ENCODE measurements at places on chromosomes 11 and 22.
A peak's percentile ranks its signal among the peaks of the same experiment; 100 is the strongest.

- no peak for DNase-seq
Observed at GRCh38 chr22:23042179-23042578, 28.1 kb upstream of the GNAZ start.

DNA sequence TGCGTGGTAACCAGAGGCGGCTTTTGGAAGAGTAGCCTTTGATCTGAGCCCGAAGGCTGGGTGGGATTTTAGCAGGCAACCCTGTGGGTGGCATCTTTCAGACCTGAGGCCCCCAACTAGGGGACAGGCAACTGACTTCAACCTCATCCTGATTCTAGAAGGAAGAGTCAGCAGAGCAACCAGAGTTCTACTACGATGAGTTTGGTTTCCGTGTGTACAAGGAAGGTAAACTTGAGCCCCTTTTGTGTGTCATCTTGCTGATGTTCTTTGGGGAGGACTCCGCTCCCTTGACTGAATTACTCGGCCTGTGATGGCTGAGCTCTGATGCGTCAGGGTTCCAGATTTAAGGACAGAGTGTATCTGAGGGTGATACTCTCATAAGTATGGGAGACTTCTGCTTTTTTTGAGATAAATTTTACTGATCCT lies 31.6 kb downstream of the SGSM3 start:
- no peak for DNase-seq

DNA sequence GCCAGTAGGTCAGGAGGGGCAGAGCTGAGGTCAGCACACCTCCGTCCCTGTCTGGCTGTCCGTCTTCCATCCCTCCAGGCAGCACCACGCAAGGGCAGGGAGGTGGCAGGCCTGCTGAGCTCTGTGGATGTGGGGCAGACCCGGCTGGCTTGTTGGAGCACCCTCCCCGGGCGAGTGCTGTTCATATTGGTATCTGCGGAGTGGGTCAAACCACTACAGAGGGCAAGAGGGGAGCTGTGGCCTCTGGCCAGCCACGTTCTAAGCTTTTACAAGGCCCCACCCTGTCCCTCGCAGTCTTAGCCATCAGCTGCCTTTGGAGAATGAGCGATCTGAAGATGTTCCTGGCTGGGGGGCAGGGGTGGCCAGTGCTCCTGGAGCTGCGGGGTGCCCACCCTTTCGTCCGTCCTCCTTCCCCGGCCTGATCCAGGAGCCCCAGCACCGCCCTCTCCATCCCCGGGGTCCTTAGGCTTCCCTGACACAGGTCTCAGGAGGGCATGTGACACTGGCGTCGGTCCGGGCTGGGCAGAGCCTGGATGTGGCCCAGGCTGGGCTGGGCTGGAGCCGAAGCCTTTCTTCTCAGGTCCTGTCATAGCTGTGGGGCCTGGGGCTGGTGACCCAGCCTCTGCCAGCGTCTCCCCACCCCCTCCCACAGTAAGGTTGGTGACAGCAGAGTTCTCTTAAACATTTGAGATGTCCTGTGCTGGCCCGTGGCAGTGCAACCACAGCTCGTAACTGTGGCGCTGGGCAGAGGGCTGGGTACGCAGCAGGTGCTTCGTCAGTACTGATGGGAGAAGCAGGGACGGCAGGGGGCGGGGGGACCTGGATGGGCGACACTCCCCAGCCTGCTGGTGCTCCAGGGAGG lies 31.7 kb upstream of the GRAMD4 start:
- DNase-seq = no peak

GRCh38 chr11:47615249-47615648 lies 21.0 kb upstream of the C1QTNF4 start:
- no peak for DNase-seq

DNA sequence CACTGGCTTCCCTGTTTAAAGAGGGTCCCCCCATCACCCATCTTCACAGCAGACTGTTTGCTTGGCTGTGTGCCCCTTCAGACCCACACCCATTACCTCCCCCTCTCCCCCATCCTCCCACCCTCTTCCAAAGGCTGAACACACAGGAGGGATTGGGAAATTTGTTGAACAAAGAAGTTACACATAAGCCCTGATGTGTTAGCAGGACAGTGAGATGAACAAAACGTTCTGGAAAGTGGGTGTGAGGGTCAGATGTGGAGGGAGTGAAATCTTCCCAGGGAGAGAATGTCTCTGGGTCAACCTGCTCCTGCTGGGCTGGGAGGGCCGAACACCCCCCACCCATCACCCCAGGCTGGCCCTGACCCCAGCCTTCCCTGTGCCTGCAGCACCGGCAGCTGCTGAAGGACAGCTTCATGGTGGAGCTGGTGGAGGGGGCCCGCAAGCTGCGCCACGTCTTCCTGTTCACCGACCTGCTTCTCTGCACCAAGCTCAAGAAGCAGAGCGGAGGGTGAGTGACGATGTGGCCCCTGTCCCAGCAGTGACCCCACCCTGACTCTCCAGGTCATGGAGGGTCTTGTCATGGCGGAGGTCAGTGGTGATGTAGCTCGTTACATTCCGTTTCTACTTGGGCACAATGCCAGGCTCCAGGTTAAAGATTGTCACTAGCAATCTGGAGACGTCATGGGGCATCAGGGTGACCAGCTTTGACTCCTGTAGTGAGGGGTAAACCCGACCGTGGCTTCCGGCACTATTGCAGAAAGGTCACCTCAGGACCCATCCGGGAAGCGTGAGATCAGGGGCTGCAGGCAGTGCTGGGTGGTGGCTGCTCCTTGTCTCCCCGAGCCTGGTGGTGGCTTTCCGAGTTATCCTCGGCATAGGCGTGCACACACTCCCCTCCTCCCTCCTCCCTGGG lies 103.5 kb downstream of the BCR start:
- DNase-seq = no peak

DNA sequence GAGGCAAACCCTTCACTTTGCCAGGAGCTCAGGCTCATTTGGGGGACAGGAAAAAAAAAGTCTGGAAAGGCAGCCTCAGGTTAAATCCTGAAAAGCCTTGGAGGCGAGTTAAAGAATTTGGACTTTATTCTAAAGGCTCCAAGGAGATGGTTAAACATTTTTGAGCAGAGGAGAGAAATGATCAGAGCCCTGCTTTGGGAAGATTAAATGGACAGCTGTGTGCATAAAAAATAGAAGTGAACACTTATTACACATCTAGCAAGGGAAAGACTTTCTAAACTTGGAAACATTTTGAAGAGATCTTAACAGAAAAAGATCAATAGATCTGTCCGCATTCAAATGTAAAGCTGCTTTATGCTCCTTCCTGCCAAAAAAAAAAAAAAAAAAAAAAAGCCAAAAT lies 8.4 kb upstream of the RAB3IL1 start:
- DNase-seq = no peak

DNA sequence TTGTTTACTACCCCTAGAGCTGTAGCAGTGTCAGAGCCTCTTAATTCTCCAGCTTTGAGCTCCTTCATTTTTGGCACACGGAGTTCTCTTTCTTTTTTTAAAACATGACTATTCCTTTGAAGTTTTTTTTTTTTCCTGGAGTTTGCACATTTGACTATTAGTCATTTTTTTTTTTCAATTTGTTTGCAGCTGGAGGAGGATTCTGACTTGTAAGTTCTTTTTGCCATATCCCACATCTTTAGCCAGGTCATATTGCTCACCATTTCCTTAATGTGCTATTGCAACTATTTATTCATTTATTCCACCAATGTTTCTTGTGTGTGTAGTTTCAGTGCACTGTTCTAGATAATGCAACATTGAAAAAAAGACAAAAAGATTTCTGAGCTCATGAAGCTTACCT lies 166.3 kb upstream of the ARHGAP20 start:
- DNase-seq = peak; percentile 36

DNA sequence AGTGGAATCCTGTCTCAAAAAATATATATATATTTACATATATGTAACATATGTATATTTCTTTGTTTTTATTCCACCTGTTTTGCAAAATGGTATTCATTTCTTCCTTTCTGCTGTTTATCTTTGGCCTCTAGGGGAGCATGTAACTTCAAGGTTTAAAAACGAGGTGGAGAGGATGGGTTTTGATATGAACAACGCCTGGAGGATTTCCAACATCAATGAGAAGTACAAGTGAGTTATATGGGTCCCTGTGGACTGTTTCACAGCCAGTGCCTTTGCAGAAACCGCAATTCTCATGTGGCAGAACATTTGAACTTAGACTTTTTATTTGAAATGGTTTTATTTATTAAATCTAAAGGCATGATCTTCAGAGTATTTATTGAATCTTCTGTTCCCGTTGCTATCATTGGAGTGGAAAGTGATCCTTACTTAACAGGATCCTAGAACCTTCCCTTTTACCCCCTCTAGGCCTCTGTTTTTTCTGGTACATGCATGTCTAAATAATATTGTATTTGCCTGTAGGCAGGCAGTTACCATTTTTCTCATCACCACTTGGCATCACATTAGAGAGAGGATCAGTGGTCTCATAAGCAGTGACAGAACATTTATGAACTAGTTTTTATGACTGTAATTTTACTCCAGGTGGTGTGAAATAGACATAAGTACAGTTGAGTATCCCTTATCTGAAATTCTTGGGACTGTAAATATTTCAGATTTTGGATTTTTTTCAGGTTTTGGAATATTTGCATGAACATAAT lies 81.5 kb upstream of the HORMAD2 start:
- DNase-seq = no peak

GRCh38 chr11:111582163-111582562 lies 20.1 kb upstream of the SIK2 start:
- DNase-seq = no peak

- DNase-seq = peak; percentile 45
Observed at GRCh38 chr22:27331526-27332281, 469.9 kb downstream of the MN1 start.

- DNase-seq = peak; percentile 48
Observed at GRCh38 chr11:74446532-74446938, 20.8 kb downstream of the KCNE3 start.

DNA sequence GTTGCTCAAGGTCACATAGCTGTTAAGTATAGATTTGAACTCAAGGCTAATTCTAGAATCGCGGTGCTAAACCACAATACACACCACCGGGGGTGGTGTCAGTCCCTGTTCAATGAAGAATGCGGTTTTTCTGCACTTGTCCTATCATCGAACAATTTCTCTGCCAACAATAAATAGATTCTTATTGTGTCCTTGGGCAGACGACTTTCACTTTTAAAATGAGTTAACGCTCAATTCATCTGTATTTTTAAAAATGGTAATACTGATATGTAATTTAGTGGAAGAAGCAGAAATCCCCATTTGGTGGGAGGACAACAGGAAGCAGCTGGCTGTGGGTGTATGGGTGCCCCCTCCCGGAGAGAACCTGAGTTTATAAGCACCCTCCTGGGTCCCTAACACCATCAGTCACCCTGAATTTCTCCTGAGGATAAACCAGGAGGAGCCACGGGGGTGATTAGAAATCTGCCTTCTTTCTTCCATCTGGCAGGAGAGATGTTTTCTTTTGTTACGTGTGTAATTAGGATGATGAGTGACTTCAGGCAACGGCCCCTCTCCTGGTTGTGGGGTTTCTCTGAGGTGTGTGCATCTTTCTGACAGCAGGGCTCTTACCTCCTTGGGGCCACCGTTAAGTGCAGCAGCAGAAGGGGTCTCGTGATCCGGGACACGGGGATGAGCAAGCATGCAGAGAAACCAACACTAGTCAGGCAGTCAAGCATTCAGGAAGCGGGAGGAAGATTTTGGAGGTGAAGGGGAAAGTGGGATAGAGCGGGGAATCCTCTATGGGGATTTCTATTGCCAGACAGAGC lies 87.7 kb downstream of the GRAMD1B start:
- DNase-seq = no peak

- no peak for DNase-seq
Observed at GRCh38 chr22:26660961-26661578, 3.7 kb downstream of the MIAT start.

DNA sequence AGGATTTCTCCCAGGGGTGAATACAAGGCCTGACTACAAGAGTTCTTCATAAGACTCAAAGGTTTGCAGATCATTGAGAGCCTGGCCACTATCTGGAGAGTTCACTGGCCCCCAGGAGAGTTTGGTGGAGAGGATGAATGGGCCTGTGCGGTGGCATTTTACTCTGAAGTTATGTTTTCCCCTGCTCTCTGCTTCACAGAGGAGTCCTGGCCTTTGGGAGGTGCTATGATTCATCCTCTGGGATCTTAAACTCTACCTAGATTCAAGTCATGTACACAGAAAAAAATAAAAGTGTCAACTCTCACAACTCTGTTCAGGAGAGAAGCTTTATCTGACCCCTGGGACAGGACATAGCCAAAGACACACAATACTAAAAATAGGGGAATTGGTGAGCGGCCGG lies 159.1 kb upstream of the CARD18 start:
- DNase-seq = peak; percentile 23

- DNase-seq = no peak
Observed at GRCh38 chr11:10158461-10158860, 135.6 kb downstream of the SBF2 start.

GRCh38 chr11:15714641-15715399 lies 600.1 kb downstream of the INSC start:
- DNase-seq = peak; percentile 34

DNA sequence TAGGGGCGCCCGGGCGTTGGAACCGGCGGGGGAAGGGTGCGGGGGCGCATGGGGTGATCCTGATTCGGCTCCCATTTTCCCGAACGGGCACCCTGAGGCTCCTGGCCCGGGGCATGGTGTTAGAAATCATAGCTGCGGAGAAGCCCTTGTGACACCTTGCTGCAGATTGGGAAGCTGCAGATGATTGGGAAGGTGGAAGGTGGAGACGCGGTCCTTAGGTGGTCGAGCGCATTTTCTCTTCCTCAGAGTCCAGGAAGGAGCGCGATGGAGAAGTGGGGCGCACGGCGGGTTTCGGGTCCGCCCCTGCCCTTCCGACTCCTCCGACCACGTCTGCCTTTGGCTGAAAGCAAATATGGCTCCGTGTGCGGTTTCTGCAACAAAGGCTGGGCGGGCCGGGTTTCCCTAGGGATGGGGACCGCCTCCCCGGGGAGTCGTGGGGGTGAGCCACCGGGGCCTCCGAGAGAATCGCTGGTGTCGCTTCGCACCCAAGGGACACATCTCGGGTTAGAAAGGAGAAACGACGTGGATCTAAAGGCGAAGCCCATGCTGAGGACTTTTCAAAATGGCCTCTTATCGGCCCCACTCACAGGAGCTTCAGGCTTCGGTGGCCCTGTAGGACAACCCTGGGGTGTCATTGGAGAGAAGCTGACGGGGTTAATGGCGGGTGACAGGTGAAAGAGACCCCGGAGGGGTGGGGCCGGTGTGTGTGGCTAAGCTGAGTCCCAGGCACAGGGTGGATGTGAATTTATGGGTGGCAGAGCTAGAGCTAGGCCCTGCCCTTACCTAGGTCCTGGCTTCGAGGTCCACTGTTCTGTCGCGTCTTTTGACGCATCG lies 707 bp upstream of the FTH1 start:
- DNase-seq = peak; percentile 38

DNA sequence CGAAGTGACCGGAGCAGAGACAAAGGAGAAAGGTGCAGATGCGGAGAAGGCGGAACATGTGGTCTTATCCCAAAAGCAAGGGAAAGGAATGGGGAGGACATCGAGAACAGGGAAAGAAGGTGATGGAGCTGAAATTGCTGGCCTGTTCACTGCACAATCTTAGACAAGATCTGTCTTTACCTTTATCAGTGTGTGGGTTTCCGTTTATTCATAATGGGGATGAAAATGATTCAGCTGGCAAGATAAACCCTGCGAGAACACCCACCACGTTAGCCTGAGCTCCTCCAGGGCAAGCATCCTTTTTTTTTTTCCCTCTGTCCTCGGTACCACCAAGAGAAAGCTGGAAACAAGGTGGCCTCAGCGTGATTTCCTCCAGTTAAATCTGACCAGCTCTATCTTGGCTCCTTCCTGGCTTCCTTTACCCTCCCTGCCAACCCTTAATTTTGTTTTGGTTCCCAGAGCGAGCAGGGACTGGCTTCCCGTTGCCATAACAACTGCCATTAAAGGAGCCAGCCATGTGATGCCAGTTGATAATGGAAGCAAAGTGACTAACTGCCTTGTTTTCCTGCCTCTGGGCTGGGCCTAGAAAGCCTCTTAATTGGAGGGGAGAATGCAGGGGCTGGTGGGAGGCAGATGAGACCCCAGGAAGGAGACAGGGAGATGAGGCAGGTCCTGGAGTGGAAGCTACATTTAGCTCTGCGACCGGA lies 4.2 kb downstream of the SGSM1 start:
- DNase-seq = no peak
